ENCODE measurements at places on chromosomes 12 and 14.

DNA sequence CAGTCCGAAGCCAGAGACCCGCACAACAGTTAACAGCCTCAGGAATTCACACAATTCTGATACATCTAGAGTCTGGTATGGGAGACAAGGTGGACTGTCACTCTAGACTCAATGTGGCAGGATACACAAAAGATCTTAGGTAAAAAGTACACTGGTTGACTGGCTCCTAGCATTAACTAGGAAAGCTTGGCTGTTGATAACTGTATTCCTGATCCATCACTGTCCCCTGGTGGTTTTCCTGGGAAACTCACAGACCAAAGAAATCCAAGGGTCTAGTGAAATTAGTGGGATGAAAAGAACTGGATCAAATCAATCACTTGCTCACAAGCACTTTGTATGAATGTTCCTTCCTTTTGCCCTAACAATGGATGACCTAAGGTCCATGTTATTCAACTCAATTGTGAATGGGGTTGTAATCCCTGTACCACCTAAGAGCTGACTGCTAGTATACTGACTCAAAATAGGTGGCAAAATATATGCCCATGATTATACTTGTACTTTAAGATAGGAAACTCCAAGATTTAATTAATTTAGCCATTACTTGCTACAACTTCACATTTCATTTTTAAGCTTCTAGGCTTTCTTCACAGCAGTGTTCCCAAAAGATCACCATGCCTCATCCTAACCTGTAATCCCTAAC lies 14.0 kb downstream of the NPC2 start:
- DNase-seq = no peak

- DNase-seq = no peak
These were observed 10.2 kb downstream of the PZP start for GRCh38 chr12:9198012-9198411.

GRCh38 chr12:68420225-68421010 lies 88.3 kb upstream of the MDM1 start:
- no peak for DNase-seq

GRCh38 chr14:94356379-94357056 lies 31.9 kb downstream of the SERPINA1 start:
- DNase-seq = no peak

- DNase-seq = no peak
These were observed 3.4 kb downstream of the LBHD2 start for GRCh38 chr14:103087343-103087835.

DNA sequence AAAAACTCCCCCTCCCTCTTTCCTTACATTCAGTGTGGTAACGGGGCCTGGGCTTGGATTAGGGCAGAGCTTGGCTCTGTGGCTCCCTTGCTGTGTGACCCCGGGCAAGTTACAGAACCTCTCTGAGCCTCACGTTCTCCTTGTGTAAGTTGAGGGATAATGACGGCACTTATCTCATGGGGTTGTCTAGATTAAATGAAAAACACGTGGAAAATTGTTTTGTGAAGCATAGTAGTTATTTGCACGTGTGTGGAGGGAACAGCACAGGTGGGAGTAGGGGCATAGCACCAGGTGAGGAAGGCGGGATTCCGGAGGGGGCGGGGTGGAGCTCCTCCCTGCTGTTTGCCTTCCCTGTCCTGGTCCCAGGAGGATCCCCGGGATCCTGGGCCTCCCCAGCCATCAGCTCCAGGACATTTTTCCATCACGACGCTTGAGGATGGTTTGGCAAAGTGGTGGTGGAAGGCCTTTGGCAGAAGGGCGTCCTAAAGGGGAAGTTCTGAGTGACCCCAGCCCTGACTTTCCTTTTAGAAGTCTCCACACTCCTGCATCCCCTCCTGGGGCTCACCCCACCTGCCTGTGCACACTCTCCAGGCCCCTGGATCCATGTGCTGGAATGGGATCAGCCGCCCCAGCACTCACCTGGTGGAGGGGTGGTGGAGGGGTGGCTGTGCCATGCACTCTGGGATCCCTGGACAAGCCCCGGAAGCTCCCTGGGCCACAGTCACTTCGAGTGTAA lies 22.7 kb downstream of the LRTM2 start:
- no peak for DNase-seq

- DNase-seq = peak; percentile 77
These were observed 22.3 kb upstream of the HECTD1 start for GRCh38 chr14:31229638-31230572.

GRCh38 chr12:23564451-23565152 lies 384.9 kb downstream of the SOX5 start:
- no peak for DNase-seq

DNA sequence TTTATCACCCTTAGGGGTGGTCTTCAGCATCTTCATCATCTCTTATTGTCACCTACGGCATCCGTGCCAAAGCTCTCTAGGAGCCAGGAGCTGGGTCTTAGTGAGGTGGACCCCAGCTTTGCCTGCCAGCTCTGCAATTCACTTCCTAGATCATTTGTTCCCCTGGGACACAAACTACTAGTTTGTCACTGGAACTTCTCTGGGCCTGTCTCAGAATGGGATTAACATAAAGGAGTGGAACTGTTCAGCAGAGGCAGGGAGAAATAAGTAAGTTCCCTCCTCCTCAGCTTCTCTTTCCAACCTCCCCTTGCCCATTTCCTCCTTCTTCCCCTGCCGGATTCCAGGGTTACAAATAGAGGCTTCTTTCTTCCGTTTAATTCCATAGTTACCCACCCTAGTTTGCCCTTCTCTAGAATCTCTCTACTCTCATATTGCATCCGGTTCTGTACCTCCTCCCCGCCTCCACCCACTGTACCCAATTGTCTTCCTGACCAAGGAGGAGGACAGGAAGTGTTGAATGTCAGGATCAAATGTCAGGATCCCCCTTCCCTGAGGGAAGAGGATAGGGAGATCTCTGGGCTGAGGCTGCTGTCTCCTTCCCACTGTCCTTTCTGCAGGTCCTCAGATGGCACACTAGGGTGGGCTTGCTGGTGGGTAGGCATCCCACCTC lies 25.0 kb downstream of the LARP4 start:
- no peak for DNase-seq

DNA sequence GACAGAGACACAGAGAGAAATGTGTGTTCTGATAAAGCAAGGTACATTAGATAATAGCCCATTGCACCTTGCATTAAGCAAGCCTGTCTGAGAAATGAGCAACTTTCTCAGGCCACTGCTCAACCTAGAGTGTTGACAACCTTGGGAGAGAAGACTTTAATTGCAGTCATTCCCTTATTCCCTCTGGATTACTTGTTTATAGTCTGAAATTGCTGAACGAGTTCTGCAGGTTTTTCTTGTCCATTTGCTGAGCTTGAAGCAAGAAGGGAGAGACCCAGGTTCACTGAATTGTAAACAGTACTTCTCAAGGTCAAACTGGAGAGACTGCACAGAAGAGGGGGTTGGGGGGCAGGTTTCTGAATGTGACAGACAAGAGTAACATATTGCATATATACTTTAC lies 159.4 kb upstream of the PLEKHG7 start:
- DNase-seq = no peak

GRCh38 chr12:115872919-115873357 lies 404.6 kb downstream of the MED13L start:
- no peak for DNase-seq

DNA sequence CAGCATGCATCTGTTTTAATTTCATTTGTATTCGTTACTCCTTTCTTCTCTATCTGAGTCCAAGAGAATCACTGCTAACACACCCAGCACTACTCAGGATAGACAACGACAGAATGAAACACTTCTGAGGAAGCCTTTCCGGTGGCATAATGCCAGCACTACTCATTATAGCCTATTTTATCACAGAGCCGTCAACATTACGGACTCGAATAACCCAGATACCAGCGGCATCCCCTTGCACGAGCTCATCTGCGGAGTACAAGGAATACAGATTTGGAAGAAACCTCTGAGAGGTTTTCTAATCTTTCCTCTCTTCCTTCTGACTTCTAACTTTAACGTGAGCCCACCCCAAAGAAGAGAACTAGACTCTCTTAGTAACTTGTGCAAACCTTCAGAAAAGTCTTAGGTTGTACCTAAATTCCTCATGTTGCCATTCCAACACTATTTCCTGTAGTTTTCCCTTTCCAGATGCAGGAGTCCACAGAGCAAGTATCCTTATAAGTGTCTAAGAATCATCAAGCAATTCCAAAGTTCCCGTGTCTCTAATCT lies 248.1 kb downstream of the APAF1 start:
- DNase-seq = no peak

- no peak for DNase-seq
These were observed 31.9 kb upstream of the HIF1A start for GRCh38 chr14:61663312-61663979.

GRCh38 chr14:65287264-65288131 lies 125.0 kb upstream of the FUT8 start:
- DNase-seq = no peak

DNA sequence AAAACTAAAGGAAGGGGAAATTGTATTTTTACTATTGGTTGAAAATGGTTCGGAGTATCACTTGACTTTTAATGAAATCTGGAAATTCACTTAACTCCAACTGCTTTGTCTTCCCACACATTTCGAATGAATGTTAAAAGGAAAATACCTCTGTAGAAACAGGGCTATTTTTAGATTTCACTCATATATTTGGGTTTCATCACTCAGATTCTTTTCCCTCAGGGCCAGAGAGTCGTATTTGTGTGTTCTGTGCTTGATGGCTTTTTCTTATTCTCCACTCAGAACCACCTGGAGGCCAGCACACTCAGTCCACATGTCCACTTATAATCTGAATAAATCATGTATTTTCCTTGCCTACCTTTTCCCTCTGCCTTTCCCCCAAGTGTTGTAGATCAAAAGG lies 40.0 kb downstream of the DAAM1 start:
- DNase-seq = no peak

DNA sequence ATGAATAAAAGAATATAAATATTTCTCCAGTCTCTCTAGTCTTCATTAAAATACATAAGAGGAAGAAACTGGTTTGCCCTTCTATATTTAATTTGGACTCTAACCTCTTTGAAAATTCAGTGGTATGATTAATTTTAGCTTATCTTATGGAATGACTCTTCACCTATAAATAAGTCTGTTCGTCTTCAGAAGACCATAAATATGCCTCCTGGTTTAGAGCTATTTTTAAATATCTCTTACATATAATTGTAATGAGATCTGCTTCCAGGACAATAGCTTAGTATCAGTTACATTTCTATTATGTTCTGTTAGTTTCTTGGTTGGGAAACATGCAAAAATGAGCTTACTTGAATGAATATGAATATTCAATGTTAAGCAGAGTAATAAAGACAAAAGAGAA lies 257.5 kb upstream of the HMGA2 start:
- no peak for DNase-seq

DNA sequence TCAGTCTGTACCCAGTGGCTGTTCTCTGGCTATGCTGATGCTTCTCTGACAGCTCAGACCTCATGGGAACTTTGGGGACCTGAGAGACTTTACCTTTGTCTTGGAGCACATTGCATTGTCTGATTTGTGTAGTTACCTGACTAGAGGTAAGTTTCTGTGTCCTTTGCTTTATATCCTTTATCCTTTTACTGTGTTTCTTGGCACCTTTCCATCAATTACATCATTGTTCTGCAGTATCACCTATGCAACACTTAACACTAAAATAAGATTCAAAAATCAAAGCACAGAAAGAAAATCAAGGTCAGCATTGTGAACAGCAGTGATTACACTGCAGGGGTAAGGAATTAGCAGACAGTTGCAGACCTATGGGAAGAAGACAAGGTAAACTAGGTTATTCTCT lies 43.8 kb downstream of the SLC35F4 start:
- no peak for DNase-seq

- DNase-seq = no peak
These were observed 170.6 kb downstream of the PRKCH start for GRCh38 chr14:61491876-61492434.

- DNase-seq = no peak
These were observed 16.7 kb upstream of the NEDD1 start for GRCh38 chr12:96890331-96890730.

GRCh38 chr12:29744365-29744764 lies 39.4 kb downstream of the TMTC1 start:
- no peak for DNase-seq

DNA sequence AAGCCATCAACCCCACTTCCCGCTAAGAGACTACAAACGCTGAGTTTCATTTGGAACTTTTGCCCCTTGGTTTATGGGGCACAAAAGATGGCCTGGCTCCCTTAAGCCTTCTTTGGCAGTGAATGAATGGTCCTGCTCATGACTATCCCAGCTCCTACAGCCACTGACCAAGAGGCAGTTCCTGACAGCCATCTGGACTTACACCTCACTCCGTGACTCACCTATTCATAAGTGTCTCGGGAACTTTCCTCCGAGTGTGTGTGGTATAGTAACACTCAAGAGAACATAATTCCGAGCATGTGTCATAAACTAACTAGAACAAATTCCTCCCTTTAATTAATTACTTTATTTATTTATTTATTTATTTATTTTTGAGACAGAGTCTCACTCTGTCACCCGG lies 51.9 kb upstream of the NUDT4 start:
- DNase-seq = no peak

DNA sequence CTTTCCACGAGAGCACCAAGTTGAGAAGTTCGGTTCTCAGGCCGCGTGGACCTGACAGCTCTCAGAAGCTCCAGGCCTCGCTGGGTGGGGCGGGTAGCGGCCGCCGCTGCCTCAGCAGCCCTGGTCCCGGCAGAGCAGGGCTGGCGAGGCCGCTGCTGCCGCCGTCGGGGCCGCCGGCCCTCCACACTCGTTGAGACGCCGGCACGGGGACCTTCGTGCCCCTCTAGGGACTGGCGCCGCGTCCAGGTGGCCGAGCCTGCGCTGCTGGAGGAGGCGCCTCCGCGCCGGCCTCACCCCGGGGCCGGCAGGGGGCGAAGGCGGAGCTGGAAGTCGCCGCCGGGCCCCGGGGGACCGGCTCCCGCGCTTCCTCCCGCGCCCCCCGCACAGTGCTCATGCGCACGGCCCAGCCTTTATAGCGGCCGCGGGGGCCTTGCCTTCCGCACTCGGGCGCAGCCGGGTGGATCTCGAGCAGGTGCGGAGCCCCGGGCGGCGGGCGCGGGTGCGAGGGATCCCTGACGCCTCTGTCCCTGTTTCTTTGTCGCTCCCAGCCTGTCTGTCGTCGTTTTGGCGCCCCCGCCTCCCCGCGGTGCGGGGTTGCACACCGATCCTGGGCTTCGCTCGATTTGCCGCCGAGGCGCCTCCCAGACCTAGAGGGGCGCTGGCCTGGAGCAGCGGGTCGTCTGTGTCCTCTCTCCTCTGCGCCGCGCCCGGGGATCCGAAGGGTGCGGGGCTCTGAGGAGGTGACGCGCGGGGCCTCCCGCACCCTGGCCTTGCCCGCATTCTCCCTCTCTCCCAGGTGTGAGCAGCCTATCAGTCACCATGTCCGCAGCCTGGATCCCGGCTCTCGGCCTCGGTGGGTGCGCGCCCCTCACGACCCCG lies at the start of gene COCH:
COCH (plus strand) TSS at position 440 of the 879 bp plus-strand sequence; CDS start at position 820, 380 bp downstream.
- no peak for DNase-seq
